ENCODE measurements at places on chromosomes 4 and X. TPM values are rescaled to one million over a fixed set of nuclear protein-coding genes. Genes with fewer than 3 reads are reported as not detected.

ANXA10 gene
- not detected for total RNA-seq

RAB40A gene
- total RNA-seq: 0.50 TPM

FBXO8 gene
- 20.7 TPM for total RNA-seq

NUDT11 gene
- 14.3 TPM for total RNA-seq

CFAP47 gene
- total RNA-seq: not detected

NR3C2 gene
- total RNA-seq: 1.2 TPM

IL1RAPL1 gene
- not detected for total RNA-seq

FSTL5 gene
- total RNA-seq: not detected

GPRASP2 gene
- total RNA-seq: 5.9 TPM
